Activated CD8-positive, alpha-beta memory T cell treated with anti-CD3 and anti-CD28 coated beads for 4 hours (primary cell): ENCODE measurements at places on chromosomes 1 and 21.

- no peak for DNase-seq
Observed at GRCh38 chr1:232557502-232558191, 72.3 kb downstream of the SIPA1L2 start.

- no peak for DNase-seq
Observed at GRCh38 chr1:107692580-107693345, 272.2 kb downstream of the VAV3 start.

- no peak for DNase-seq
Observed at GRCh38 chr1:56229186-56229585, 350.2 kb downstream of the PLPP3 start.

DNA sequence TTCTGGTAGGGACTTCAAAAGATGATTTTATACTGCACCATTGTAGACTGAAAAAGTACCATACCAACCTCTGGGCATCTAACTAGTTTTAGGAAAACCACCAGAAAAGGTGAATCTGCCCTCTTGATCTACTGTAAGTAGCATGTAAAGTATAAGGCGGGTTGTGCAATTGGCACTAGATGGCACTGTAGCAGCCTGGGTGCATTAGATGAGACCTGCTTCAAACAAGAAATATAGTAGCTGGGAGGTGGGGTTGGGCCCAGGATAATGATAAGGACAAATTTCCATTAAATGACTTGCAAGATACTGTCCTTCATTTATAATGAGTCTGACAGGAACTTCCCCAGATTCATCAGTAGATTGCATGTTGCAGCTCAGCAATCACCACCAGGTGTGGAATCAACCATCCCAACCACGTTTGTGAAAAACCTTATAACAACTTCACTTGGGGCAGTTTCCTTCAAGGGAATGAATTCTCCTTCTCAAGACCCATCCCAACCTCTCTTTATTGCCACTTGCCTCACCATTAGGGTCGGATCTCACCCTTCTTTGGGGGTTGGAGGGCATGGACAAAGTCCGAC lies 37.3 kb upstream of the IL10 start:
- no peak for DNase-seq

DNA sequence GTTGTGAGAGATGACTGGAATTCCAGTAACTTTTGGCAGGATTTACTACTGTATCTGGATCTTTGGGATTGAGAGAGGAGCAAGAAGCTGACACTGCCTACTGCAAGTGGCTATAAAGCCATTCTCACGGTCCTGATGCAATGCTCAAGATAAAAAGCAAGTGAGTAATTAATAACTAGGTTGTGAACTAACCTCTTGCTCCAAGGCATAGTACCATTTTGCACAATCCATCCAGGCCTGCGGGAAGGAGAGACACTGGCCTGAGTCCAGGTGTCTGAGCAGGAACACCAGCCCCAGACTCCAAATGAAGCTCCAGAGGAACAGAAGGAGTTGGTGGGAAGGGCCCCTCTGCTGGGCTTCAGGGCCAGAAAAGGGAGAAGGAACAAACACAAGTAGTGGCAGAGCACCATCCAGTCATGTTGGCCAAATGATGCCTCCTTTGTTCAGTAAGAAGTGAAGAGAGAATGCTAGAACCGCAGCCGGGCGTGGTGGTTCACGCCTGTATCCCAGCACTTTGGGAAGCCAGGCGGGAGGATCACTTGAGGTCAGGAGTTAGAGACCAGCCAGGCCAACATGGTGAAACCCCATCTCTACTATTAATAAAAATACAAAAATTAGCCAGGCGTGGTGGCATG lies 9.9 kb upstream of the SLC45A3 start:
- DNase-seq: no peak

GRCh38 chr1:1918901-1919303 lies at the start of gene TMEM52:
Gene TMEM52 (minus strand): TSS chr1:1919279. CDS start chr1:1919265, 14 bp downstream.
- no peak for DNase-seq

DNA sequence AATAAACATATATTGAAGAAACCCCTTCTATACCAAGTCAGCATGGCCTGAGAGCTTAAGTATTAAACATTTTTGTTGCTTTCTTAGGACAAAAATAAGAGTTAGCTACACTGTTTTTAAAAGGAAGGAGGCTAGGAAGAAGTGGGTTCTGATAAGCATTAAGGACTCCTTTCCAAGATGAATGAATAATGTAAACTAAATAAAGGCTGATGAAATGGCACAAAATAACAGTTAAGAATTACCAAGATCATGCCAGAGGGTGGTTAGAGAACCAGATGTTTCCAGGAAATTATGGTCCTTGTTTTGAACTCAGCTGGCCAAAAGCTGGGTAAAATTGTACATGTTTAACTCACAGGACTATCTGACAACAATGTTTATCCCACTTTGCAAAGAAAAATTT lies 114.1 kb upstream of the ETS2 start:
- DNase-seq: no peak

GRCh38 chr21:9758888-9759287 lies 762.5 kb upstream of the TPTE start:
- DNase-seq: no peak

GRCh38 chr1:62621907-62622306 lies 24.6 kb downstream of the ANGPTL3 start:
- no peak for DNase-seq

DNA sequence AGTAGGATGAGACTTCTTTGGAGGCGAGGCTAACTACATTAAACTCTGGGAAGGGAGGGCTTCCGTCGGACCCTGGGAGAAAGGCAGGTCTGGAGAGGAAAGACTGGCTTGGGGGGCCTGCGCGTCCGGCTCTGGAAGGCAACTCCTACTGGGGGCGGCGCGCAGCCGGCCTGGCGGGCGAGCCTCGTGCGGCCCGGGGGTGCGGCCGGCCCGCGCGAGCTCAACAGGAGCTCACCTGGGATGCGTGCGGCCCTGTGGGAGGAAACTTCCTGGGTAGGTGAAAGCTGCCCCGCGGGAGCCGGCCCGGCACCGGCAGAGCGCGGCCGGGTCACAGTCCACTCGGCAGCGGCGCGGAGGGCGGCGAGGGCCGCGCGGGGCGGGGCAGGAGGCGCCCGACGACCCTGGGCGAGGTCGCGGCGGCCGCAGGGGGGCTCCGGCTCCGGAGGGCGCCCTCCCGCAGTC lies 449 bp downstream of the EPS15 start:
- no peak for DNase-seq

GRCh38 chr1:64934115-64934877 lies 32.1 kb downstream of the JAK1 start:
- no peak for DNase-seq

- no peak for DNase-seq
Observed at GRCh38 chr21:28089599-28090441, 902.9 kb downstream of the LTN1 start.

GRCh38 chr1:67791261-67791660 lies 42.0 kb downstream of the GNG12 start:
- no peak for DNase-seq

- no peak for DNase-seq
Observed at GRCh38 chr1:232969799-232970198, 19.4 kb downstream of the NTPCR start.
